ENCODE measurements at places on chromosomes 7 and 10. TPM values are rescaled to one million over a fixed set of nuclear protein-coding genes. Genes with fewer than 3 reads are reported as not detected.

DNA sequence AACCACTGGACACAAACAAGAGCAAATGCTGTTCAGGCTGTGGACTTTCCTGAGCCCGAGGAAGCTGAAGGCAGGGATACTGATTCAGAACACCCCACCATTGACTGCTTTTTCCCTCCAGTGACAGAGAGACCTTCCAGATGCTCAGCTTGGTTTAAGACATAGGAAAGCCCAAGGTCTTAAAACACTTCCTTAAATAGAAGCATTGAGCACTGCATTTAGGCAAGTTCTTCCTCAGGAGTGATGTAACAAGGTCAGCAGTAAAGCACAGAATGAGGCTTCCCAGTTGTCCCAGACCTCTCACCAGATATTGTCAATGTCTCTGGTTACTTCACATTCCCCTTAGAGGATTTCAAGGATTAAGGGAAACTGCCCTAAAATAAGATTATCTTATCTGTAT lies 19.6 kb upstream of the CDCA7L start:
- DNase-seq = no peak
- H3K27me3 ChIP-seq = no peaks in the 10 kb centered on the region

GRCh38 chr10:94286901-94287300 lies 75.8 kb downstream of the NOC3L start:
- H3K36me3 ChIP-seq = no peaks in the 10 kb centered on the region
- DNase-seq = no peak
- H3K4me1 ChIP-seq = no peaks in the 10 kb centered on the region
- H3K27me3 ChIP-seq = no peaks in the 10 kb centered on the region
- H3K27ac ChIP-seq = no peak overlapping the region
- no peak overlapping the region for H3K4me3 ChIP-seq

- no peaks in the 10 kb centered on the region for H3K36me3 ChIP-seq
- no peak for DNase-seq
- no peak overlapping the region for H3K27ac ChIP-seq
- H3K4me3 ChIP-seq = peak overlapping the region; percentile 48
- H3K4me1 ChIP-seq = no peaks in the 10 kb centered on the region
These were observed 757 bp upstream of the NRCAM start for GRCh38 chr7:108456845-108457540.

DNA sequence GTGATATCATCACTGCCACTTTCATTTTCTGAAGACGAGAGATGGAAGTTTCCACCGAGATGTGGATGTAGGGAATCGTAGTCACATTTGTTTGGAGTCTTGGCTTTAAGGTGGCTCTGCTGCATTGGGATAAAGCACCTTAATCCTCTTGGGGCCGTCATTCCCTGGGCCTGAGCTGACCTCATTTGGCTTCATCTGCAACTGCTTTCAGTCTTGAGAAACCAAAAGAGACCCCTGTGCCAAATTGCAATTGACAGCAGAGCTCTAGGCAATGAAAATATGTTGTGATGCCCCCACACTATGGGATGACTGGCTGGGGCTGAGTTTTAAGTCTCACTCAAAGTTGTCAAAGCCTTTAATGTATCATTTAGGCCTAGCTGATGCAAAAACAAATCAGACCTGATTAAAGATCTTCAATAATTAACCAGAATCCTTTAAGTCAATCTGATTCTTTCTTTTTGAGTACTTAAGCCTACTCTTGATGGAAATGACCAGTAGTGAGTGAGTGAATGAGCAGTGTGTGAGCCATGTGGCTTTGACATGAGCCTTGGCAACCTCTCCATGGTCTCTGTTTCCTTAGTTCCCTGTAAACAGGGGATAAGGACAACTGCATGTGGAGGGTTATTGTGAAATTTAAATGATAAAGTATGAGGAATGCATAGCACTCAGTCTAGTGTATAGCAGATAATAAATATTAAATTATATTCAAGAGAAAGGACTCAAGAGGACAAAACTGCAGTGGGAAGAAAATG lies 155.0 kb downstream of the BMPER start:
- no peaks in the 10 kb centered on the region for H3K27me3 ChIP-seq
- no peak overlapping the region for H3K27ac ChIP-seq
- no peak overlapping the region for H3K4me3 ChIP-seq
- no peak for DNase-seq
- H3K4me1 ChIP-seq = peaks cover 15% of the 10 kb centered on the region
- no peaks in the 10 kb centered on the region for H3K36me3 ChIP-seq

DNA sequence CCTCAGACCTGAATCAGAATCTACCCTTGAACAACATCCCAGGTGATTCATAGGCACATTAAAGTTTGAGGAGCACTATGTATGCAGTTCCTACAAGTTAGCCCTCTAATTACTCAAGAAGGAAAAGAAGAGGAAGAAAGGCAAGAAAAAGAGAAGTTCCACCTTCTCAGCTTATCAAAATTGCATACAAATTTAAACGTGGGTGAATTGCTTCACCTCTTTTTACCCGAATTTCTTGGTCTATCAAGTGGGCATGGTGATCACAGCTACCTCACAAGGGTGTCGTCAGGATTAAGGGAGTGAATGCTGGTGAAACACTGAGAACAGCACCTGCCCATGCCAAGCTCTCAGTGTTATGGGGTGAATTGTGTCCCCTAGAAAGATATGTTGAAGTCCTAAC lies 43.8 kb upstream of the PAPSS2 start:
- no peak for DNase-seq
- H3K27me3 ChIP-seq = no peaks in the 10 kb centered on the region
- no peaks in the 10 kb centered on the region for H3K4me1 ChIP-seq
- H3K4me3 ChIP-seq = no peak overlapping the region

- H3K27ac ChIP-seq = no peak overlapping the region
- H3K36me3 ChIP-seq = no peaks in the 10 kb centered on the region
- H3K4me3 ChIP-seq = no peak overlapping the region
- peaks cover 76% of the 10 kb centered on the region for H3K27me3 ChIP-seq
These were observed 54.2 kb downstream of the MICALL2 start for GRCh38 chr7:1404898-1405548.

DNA sequence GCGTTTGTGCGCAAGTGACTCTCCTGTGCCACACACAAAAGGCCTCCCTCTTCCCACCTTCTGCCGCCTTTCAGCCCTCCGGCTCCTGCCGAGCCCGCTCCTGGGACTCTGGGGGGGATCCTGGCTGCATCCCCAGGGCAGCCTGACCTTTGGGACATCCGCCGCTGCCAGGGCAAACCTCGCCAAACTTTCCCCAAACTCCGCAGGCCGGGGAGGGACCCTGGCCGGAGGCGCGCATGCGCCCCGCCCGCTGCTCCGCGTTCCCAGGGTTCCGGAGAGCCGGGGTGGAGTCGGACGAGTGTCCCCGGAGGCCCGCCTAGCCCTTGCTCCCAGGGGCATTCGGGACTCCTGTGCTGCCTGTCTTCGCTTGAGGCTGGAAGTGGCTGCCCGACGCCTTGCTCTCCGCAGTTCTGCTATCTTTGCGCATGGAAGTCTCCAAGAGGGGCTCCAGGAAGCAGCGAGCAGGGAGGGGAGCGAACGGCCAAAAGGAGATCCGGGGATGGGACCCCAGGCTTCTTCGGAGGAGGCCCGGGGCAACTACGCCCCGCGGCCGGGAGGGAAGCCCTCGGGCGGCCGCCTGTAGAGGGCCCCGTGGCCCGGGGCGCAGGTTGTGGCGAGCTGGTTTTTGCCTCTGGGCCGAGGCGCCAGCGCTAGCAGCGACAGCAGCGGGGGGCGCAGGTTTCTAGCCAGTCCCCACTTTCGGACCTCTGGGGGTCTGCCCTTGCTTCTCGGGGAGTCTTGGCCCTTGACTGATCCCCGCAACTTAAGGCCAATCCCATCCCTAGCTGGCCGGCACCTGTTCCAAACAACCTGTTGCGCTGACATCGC lies 7.0 kb downstream of the PTF1A start:
- no peak for DNase-seq
- H3K4me1 ChIP-seq = peaks cover 7% of the 10 kb centered on the region
- H3K27me3 ChIP-seq = peaks cover 11% of the 10 kb centered on the region
- H3K27ac ChIP-seq = no peak overlapping the region

- DNase-seq = no peak
- no peaks in the 10 kb centered on the region for H3K4me1 ChIP-seq
- peak overlapping the region; percentile 77 for H3K27ac ChIP-seq
- no peaks in the 10 kb centered on the region for H3K27me3 ChIP-seq
These were observed 272.9 kb upstream of the KLF6 start for GRCh38 chr10:4057725-4058513.

DNA sequence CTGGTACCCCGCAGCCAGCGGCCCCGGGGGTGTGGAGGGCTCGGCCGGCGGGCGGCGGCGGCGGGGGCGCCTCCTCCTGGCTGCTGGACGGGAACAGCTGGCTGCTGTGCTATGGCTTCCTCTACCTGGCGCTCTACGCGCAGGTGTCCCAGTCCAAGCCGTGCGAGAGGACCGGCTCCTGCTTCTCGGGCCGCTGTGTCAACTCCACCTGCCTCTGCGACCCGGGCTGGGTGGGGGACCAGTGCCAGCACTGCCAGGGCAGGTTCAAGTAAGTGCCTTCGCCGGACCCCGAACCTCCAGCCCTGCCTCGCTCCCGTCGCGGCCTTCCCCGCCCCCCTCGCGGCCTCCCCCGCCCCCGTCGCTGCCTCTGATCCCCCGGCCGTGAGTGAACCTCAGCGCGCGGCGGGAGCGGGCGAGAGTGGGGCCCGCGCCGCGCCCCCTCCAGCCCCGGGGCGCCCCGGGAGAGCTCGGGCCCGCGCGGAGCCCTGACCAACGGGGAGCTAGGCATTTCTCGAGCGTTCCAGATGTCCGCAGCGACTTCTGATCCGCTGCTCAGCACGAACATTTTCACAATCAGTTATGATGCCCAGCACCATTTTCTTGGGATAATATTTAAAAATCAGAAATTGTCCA lies 727 bp downstream of the ATRNL1 start:
- peak overlapping the region; percentile 65 for H3K4me3 ChIP-seq
- no peaks in the 10 kb centered on the region for H3K36me3 ChIP-seq

GRCh38 chr10:101845893-101846292 lies 2.3 kb upstream of the KCNIP2 start:
- H3K4me1 ChIP-seq = peaks cover 18% of the 10 kb centered on the region
- no peak for DNase-seq
- H3K27me3 ChIP-seq = peaks cover 5% of the 10 kb centered on the region
- H3K27ac ChIP-seq = no peak overlapping the region
- H3K4me3 ChIP-seq = no peak overlapping the region

Gene AKR1C3
- 236 TPM for polyA plus RNA-seq

Gene PIP4K2A
- polyA plus RNA-seq = 7.2 TPM

Gene GTPBP10
- polyA plus RNA-seq = 10.8 TPM
